IMR-90 (cell line): ENCODE measurements at places on chromosomes 7 and 10. TPM values are rescaled to one million over a fixed set of nuclear protein-coding genes. Genes with fewer than 3 reads are reported as not detected.

DNA sequence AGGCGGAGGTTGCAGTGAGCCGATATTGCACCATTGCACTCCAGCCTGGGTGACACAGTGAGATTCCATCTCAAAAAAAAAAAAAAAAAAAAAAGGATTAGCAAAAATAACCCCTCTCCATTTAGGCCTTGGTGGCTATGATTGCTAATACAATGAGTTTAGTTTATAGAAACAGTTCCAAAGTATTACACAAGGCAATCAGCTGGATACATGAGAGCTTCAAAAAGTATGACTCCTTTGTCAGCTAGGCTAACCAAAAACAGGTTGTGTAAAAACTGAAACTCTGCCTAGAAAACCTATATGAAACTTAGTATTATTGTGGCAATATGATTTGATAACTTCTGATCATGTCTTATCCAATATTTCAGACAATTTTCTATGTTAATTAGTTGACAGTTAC, 57.2 kb downstream of the SUGCT start:
- DNase-seq, result peak; percentile 83

DNA sequence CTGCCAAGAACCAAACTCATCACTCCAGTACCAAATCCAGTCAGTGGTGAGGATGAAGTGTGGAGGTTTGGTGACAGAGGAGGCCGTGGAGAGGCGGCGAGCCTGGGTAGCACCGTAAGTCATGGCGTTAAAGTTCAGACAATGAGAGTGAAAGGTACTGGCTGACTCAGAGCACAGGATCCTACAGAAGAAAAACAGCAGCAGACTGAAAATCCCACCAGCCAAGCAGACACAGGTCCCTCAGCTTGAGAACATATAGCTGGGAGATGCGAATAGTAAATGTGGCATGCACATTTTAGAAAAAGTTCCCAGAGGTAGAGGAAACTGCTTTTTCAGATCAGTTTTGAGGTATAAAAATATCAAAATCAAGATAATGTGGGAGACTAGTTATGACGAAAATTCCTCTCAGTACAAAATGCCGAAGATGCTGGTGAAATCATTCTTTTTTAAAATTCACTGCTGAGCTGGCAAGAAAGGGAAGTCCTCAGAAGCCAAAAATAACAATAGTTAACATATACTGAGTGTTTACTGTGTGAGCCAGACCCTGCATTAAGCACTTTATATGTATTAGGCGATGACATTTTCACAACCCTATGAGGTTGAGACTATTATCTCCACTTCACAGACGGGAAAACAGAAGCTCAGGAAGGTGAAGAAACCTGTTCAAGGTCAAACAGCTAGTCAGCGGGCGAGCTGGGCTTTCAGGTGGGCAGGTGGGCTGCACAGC, 20.9 kb downstream of the PARP12 start:
- DNase-seq, result peak; percentile 49

GRCh38 chr10:55631071-55631654, 729.9 kb downstream of the ZWINT start:
- DNase-seq, result no peak

DNA sequence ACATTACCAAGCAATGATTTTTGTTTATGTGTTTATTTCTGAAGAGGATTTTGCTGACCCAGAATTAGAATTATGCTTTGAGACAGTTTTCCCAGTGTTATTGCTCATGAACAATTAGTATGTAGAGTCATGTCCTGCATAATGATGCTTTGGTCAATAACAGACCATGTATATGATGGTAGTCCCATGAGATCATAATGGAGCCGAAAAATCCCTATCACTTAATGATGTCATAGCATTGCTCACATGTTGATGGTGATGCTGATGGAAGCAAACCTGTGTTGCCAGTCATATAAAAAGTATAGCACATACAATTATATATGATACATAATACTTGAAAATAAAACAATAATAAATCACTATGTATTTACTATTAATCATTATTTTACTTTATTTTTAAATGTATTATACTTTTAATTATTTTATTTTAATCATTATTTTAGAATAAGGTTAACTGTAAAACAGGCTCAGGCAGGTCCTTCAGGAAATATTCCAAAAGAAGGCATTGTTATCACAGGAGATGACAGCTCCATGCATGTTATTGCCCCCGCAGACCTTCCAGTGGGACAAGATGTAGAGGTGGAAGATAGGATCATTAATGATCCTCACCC, 33.5 kb downstream of the AHR start:
- DNase-seq, result peak; percentile 29

DNA sequence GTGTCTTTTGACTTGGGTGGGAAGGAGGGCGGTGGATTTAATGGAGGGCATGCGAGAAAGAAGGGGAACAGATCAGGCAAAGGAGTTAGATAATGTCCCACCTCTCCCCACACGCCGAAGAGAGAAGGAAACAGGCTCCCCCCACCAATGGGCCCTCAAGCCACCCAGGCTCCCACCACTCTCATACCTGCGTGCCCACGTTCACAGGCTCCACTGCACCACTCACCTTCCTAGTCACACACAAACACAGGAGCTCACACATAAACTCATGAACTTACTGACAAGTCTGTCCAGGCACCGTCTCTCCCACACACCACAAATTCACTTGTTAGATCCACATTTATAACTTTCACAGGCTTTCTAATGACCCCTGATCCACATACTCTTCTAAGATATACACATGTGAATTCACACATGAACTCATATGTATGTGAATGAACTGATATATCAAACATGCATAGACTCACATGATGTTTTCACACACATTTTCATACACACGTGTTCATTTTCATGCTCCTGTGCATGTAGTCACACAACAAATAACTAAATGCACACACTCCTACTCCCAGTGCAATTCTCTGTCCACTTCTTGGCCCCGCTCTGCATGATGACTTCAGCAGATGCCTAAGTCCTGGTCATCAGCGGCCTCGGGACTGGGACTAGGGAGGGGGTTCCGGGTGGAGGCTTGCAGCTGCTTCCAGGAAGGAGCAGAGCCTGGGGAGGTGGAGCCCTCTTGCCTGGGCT, 1.5 kb downstream of the LZTS2 start:
- peak; percentile 95 for DNase-seq

- peak; percentile 41 for DNase-seq
These were observed 161.6 kb upstream of the MKLN1 start for GRCh38 chr7:131166066-131166465.

GRCh38 chr10:51170518-51171245, 96.4 kb downstream of the PRKG1 start:
- peak; percentile 55 for DNase-seq

DNA sequence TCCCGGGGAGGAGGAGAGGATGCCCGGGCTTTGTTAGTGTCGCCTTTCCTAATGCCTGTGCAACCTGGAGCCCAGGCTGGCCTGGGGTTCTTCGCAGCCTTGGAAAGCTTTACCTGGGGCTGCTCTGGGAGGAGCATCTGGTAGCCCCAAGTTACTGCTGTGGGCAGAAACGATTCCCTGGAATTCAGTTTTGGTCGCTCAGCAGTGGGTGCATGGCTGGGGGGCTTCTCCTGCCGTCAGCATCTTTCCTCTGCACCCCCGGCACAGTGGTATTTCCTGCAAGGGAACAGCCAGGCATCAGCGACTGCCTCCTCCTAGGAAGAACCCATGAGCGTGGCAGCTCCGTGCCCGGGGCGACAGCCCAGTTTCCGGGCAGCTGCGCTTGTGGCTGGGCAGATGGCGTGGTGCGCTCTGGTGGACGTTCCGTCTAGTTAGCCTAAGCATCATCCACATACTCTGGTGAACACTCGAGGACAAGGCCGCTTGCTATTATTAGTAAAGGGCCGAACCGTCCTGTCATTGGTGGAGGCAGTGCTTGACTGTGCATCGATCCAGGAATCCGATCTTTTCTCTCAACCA, 107.0 kb upstream of the BTBD16 start:
- no peak for DNase-seq

GRCh38 chr7:56229631-56230030, 113.4 kb upstream of the NUPR2 start:
- DNase-seq, result no peak

DNA sequence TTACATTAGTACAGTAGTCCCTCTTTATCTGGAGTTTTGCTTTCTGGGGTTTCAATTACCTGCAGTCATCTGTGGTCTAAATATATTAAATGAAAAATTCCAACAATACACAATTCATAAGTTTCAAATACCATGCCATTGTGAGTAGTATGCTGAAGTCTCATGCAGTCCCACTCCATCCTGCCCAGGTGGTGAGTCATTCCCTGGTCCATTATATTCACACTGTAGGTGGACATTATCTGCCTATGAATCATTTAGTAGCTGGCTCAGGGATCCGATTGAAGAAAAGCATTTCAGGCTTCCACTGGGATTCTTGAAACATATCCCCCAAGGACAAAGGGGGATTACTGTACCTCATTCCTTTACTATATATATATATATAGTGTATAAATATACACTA, 298.2 kb upstream of the GALNT17 start:
- peak; percentile 69 for DNase-seq

DNA sequence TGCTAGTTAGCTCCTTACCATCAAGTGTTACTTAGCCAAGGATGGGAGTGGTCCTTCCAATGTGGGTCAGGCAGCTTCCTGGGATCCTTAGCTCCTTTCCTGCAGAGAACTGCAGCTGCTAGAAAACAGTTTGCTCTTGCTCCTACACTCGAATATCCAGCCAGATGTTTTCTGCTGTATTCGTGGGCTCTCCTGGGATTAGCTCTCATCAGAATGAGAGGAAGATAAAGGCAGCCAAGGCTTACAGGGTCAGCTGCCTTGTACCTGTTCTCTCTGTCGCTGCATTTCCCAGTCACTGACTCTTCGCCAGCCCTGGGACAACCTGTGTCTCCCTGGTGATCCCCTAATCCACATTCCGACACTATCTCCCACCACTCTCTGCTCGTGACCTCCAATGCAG, 29.0 kb downstream of the NEUROD6 start:
- DNase-seq, result no peak

- no peak for DNase-seq
These were observed 73.4 kb downstream of the VIPR2 start for GRCh38 chr7:159071260-159071659.

DNA sequence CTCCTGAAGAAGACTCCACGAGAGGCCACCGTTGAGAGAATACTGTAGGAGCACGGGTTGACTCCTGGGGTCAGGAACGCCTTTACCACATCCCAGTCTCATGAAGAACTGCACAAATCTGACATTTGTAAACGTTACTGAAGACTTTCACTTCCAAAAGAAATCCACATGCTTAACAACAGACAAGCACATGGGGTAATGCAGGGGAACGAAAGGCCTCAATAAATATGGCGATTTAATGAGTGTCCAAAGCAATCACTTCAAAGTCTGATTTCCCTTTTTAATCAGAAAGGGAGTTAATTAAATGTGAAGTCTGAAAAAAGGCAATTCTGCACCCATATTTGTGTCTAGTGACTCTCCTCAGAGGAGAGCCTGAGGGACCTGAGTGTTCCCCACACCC, 94.3 kb upstream of the SLC26A5 start:
- no peak for DNase-seq

DNA sequence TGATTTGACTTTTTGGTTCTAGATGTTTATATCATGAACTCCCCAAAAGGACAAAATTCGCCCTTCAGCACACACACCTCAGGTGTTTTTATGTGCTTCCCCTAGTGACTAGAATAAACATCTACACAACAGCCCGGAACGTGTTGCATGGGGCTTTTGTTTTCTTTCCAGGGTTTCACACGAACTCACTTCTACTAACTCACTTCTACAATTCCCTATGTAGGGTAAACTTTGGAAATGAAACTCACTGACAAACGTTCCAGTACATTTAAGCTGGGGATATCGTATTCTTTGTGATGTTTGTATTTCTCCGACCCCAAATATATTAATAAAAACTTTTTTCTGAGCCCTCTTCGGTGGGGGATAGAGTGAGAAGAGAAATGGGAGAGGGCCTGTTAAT, 1.4 kb downstream of the TRA2A start:
- DNase-seq, result peak; percentile 31

DNA sequence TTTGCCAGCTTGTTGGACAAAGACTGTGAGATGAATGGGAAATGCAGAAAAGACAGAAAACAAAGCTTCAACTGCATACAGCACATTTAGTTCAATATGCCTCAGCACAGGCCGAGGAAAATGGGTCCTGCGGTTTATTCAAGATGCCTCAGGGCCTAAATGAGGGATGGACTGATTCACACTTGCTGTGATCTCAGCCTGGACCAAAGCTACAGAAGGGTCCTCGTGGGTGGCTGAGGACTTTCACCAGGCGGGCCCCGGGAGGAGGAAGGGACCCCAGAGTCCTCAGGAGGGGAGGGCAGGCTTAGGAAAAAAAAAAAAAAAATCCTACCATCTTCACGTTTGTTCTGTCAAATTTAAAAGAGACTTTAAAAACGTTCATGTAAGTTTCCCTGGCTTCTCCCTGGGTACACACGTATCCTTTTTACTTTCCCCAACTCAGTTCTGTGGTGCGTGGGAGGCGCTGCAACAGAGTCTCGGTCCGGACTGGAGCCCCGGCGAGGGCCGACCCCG, 624 bp upstream of the ZNF783 start:
- peak; percentile 52 for DNase-seq

- no peak for DNase-seq
These were observed at the start of gene AMZ1 for GRCh38 chr7:2687881-2688318. TSS of gene AMZ1 (plus strand) at chr7:2688202. CDS start at chr7:2700452, 12,250 bp downstream.

DNA sequence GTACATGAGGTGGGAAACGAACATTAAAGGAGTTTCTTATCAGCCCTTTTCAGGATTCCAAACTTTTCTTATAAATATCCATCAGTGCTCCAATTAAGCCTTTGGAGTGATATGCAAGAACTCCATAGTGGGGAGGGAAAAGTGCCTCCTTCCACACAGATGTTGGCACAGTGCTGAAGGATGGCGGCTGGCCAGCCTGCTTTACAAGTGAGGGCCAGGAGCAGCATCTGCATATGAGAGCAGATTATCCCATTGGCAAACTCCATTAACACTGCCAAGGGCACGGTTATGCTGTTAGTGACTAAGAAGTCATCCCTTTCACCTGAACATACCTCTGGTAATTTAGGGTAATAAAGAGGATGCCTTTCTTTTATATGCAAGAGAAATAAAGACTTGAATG, 543.1 kb downstream of the CNTNAP2 start:
- DNase-seq, result no peak

GRCh38 chr7:28136420-28136819, 44.2 kb downstream of the JAZF1 start:
- no peak for DNase-seq

- DNase-seq, result peak; percentile 62
These were observed 31.6 kb downstream of the NCAPG2 start for GRCh38 chr7:158672975-158673374.

The SLC13A1 gene
- not detected in 2 replicates for total RNA-seq

The MICALL2 gene
- total RNA-seq, result 6.1 and 6.6 TPM in 2 replicates

The ERVW-1 gene
- total RNA-seq, result not detected in 2 replicates

The ADAM8 gene
- under 0.01 and 0.28 TPM in 2 replicates for total RNA-seq

The MYL10 gene
- total RNA-seq, result not detected in 2 replicates

The GNAT3 gene
- not detected in 2 replicates for total RNA-seq

The PLCE1 gene
- 3.9 and 4.5 TPM in 2 replicates for total RNA-seq

The ADAM22 gene
- under 0.01 and 0.18 TPM in 2 replicates for total RNA-seq
